ENCODE measurements at places on chromosomes 12 and 14.
A peak's percentile ranks its signal among the peaks of the same experiment; 100 is the strongest.

DNA sequence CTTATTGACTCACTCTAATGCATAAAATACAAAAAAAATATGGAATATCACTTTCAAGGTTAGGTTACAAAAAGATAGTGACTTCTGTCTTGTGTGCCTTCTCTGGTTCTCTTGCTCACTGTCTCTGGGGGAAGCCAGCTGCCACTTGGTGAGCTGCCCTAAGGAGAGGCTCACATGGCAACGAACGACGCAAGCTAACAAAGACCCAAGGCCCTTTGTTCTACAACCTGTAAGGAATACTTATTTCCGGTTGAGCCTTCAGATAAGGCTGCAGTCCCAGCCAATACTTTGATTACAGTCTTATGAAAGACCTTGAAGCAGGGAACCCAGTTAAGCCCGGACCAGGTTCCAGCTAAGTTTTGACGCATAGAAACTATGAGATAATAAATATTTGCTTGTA is 242.4 kb upstream of the TBX3 start:
- no peaks in the 10 kb centered on the region for H3K4me1 ChIP-seq
- no peaks in the 10 kb centered on the region for H3K27me3 ChIP-seq
- DNase-seq = no peak
- no peaks in the 10 kb centered on the region for H3K36me3 ChIP-seq
- H3K27ac ChIP-seq = no peak overlapping the region
- no peak overlapping the region for H3K4me3 ChIP-seq

- H3K27me3 ChIP-seq = peaks cover 3% of the 10 kb centered on the region
- DNase-seq = no peak
- H3K36me3 ChIP-seq = no peaks in the 10 kb centered on the region
- H3K27ac ChIP-seq = no peak overlapping the region
- H3K4me3 ChIP-seq = no peak overlapping the region
- H3K4me1 ChIP-seq = peaks cover 11% of the 10 kb centered on the region
Measured at GRCh38 chr12:91311081-91311480, 128.5 kb upstream of the DCN start.

GRCh38 chr12:124392271-124392666 is 97.4 kb downstream of the RFLNA start:
- H3K4me1 ChIP-seq = peaks cover 47% of the 10 kb centered on the region
- no peak overlapping the region for H3K4me3 ChIP-seq

- H3K4me3 ChIP-seq = peak overlapping the region; percentile 38
- H3K36me3 ChIP-seq = no peaks in the 10 kb centered on the region
- H3K27me3 ChIP-seq = peaks cover 68% of the 10 kb centered on the region
Measured at GRCh38 chr12:125187780-125188741, 122.8 kb downstream of the AACS start.

GRCh38 chr14:36183402-36183801 is 6.9 kb upstream of the PTCSC3 start:
- no peak for DNase-seq
- H3K4me3 ChIP-seq = no peak overlapping the region
- H3K27me3 ChIP-seq = no peaks in the 10 kb centered on the region

DNA sequence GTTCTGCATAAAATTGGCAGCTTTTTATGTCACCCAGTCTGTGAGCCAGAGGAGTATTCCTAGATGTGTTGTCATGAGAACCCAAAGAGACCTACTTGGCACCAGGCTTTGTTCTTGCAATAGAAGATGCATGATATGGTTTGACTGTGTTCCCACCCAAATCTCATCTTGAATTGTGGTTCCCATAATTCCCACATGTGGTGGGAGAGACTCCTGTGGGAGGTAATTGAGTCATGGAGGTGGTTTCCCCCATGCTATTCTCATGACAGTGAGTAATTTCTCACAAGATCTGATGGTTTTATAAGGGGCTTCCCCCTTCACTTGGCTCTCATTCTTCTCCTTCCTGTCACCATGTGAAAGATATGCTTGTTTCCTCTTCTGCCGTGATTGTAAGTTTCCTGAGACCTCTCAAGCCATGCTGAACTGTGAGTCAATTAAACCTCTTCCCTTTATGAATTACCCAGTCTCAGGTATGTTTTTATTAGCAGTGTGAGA is 572.0 kb upstream of the ATP2B1 start:
- H3K4me1 ChIP-seq = peaks cover 5% of the 10 kb centered on the region
- no peak overlapping the region for H3K4me3 ChIP-seq
- H3K36me3 ChIP-seq = peaks cover 3% of the 10 kb centered on the region
- H3K27ac ChIP-seq = peak overlapping the region; percentile 5
- no peaks in the 10 kb centered on the region for H3K27me3 ChIP-seq

DNA sequence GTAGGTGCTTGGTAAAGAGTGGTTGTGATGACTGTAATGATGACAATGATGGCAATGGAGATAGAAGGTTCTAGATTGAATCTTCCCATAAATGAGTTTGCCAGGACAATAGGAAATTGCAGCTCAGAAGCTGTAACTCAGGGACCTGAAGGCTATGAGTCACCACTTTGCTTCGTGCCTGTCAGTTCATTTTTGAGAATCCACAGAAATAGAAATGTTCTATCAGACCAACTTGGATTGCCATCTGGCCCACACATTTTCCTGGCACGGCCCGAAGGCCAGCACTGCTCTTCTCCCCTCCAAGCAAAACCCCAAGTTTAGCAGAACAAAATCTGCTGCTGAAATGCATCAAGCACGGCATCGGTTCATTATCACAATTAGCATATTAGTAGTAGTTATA is 1127.0 kb downstream of the BCL11B start:
- no peak overlapping the region for H3K27ac ChIP-seq
- no peaks in the 10 kb centered on the region for H3K4me1 ChIP-seq
- no peak overlapping the region for H3K4me3 ChIP-seq
- H3K36me3 ChIP-seq = no peaks in the 10 kb centered on the region

DNA sequence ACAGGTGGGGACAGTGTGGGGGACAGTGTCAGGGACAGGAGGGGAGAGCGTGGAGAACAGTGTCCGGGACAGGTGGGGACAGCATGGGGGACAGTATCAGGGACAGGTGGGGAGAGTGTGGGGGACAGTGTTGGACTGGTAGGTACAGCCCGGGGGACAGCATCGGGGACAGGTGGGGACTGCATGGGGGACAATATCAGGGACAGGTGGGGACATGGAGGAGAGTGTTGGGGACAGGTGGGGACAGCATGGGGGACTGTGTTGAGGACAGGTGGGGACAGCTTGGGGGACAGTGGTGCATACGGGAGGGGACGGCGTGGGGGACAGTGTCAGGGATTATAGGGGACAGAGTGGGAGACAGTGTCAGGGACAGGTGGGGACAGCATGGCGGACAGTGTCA is 212.3 kb downstream of the TMEM121 start:
- H3K27me3 ChIP-seq = no peaks in the 10 kb centered on the region
- H3K36me3 ChIP-seq = peaks cover 34% of the 10 kb centered on the region
- peaks cover 18% of the 10 kb centered on the region for H3K4me1 ChIP-seq
- H3K4me3 ChIP-seq = no peak overlapping the region
- H3K27ac ChIP-seq = peak overlapping the region; percentile 12

GRCh38 chr12:130258863-130259262 is 78.8 kb upstream of the PIWIL1 start:
- no peaks in the 10 kb centered on the region for H3K36me3 ChIP-seq
- H3K4me1 ChIP-seq = no peaks in the 10 kb centered on the region
- no peak for DNase-seq

Measured in activated B cell treated with CpG ODN at 0.5 μM for 24 hours (primary cell).